ENCODE measurements at places on chromosomes 4 and X.

- DNase-seq = no peak
Observed at GRCh38 chr4:173536808-173537429, 6.9 kb upstream of the HAND2 start.

DNA sequence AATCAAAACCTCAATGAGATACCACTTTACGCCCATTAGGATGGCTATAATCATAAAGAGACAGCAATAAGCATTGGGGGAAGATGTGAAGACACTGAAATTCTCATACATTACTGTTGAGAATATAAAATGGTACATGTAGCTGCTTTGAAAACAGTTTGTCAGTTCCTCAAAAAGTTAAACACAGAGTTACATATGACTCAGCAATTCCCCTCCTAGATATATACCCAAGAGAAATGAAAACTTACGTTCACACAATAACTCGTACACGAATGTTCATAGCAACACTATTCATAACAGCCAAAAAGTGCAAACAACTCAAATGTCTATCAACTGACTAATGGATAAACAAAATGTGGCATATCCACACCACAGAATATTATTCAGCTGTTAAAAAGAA is 36.6 kb downstream of the PHF8 start:
- no peak for DNase-seq

DNA sequence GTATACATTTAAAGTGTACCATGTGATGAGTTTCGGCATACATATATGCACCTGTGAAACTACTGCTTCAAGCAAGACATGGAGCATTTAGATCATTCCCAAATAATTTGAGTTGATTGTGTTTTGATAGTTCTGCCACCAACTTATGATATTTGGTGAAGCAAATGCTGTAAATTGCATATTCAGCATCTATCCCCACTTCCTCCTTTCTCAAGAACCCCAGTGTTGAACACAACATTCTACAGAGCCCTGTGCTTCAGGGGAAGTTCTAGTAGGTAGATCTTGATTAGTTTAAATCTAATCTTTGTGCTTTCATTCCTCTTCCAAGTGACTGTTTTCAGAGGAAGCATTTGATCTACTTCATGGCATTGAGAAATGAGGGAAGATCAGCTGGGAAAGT is 5.4 kb upstream of the SHROOM3 start:
- no peak for DNase-seq

DNA sequence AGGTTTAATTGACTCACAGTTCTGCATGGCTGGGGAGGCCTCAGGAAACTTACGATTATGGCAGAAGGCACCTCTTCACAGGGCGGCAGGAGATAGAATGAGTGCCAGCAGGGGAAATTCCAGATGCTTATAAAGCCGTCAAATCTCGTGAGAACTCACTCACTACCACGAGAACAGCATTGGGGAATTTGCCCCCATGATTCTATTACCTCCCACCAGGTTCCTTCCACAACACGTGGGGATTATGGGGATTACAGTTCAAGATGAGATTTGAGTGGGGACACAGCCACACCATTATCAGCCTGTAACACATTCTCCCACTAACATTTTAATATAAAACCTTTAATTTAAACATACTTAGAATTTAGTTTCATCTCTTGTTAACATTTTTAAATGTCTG is 144.7 kb upstream of the SMIM10 start:
- no peak for DNase-seq

GRCh38 chrX:123590842-123591486 is 141.9 kb downstream of the THOC2 start:
- no peak for DNase-seq

- no peak for DNase-seq
Observed at GRCh38 chr4:148692242-148692641, 250.0 kb upstream of the NR3C2 start.

DNA sequence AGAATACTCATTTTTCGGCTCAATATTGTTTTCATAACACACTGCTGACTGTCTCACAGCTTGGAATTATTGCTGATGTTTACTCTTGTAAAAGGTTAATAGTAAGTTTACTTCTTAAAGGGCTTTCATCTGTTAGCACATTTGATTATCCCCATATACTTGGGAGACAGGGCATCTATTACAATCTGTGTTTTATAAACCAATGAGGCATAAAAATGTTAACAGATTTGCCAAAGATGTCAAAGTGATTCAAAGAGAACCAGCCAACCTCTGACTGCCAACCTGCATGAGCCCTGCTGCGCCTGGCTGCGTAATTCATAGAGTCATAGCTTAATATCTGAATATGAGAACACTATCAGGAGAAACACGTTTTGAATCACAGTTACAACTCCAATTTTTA is 665.6 kb downstream of the TRIML1 start:
- DNase-seq = no peak

GRCh38 chr4:99824070-99824599 is 7.5 kb downstream of the DAPP1 start:
- DNase-seq = no peak

GRCh38 chr4:121307445-121308327 is 73.1 kb downstream of the QRFPR start:
- peak; percentile 41 for DNase-seq

DNA sequence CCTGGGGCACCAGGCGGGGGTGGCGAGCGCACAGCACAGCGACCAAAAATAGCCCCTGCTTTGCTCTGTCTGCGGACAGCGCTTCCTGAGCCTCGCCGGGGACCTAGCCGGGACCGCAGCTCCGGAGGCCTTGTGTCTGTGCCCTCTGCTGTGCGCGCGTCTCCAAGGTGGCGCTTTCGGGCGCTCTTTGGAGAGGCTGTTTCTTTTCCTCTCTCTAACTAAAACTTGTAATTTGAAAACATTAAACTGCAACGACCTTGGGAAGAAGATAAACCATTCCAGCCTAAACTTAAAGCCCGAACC is 3.4 kb downstream of the ARX start:
- no peak for DNase-seq

DNA sequence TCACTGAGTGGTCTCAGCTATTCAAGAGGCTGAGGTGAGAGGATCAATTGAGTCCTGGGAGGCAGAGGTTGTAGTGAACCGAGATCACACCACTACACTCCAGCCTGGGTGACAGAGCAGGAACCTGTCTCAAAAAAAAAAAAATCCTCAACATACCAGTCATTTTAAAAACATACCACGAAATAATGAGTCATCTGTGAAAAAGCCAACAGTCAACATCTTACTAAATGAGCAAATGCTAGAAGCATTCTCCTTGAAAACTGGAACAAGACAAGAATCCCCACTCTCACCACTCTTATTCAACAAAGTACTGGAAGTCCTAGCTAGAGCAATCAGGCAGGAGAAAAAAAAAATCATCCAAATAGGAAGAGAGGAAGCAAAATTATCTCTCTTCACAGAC is 104.0 kb upstream of the ARHGEF9 start:
- no peak for DNase-seq

- DNase-seq = no peak
Observed at GRCh38 chr4:8910822-8911315, 39.2 kb upstream of the HMX1 start.

GRCh38 chr4:22014222-22014741 is 65.7 kb upstream of the KCNIP4 start:
- no peak for DNase-seq

DNA sequence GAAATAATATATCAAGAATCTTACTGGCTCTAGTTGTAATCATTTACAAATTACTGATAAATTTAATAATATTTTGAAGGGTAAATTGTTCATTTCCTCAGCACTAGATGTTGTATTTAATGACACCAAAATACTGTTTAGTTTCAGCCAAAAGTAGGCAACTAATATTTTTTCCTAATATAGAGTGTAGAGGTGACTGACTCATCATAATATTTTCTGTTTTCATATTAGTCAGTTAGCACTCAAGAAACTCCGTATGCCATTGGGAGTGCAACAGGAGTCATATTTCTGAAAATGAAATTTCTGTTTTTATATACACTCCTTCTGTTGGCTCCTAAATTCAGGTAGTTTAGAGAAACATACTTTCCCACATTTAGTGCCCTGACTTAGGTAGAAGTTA is 36.6 kb upstream of the PTPN13 start:
- DNase-seq = no peak

DNA sequence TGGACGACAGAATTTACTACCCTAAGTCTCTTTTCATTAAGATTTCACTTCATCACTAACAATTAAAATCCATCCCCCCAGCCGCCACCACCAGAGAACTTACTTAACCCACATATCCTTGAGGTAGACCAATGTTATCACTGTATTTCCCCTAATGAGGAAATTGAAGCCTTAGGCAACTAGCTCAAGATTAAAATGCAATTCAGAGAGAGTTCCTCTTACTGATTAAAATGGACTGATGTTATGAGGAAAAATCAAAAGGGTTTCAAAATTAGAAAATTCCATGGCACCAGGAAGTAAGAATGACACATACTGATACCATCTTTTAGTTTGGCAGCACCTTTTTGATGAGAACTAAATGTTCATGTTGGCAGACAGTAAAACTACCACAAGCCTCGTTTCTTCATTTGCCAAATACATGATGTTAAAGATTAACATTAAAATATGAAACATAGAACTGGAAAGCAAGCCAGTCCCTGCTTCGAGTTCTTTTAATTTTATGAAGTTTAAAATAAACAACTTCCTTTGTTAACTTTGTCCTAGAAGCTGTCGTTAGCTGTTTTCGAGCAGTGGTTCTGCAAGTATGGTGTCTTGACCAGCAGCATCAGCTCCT is 69.3 kb upstream of the CCDC160 start:
- no peak for DNase-seq

DNA sequence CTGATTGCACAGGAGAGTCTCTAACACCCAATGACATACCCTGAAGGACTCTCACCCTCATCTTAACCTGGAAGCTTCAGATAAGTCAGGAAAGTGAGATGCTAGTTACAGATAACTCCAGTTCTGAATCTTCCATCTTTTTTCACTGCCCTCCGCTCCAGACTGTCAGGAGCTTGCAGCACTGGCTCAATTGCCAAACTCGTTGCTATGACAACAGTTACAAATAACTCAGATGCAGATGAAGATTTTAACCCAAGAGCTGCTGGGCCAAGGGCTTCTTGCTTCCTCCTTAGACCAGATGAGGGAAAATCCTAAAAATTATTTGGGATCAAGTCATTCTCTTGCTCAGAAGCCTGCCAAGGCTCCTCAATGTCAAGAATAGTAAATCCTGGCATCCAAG is 109.1 kb upstream of the HUWE1 start:
- DNase-seq = no peak

DNA sequence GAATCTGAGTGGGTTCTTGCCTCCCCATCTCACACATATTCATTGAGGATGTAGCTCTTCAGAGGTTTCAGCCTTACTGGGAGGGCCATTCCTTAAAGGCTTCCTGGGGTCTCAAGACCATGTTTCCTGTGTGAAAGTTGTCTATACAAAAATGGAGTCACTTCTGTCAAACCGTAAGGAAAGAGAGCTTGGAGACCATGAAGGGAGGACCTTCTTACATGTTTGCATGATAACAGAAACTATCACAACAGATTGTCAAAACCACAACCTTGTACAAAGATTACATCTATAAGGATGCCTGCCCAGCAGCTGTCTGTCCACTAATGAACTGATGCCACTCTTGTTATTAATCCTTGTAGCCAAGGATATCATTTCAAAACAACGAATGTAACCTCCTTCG is 139.3 kb downstream of the PDE5A start:
- DNase-seq = no peak

DNA sequence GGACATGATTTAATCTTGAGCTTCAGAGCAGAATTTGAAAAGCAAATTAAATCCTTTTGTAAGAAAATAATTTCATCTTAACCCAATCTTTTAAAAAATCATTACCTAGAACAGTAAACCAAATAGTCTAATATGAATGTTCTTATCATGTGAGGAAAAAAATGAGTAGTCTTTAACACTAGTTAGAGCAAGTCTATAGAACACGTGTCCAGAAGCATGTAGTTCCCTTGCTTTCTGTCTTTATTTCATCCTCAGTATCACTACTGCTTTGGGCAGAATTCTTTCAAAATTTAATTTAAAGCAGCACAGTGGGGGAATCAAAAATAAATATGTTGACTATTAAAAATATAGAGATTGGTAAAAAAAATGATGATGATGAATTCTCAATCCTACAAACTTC is 2.1 kb downstream of the RBM47 start:
- DNase-seq = no peak

- no peak for DNase-seq
Observed at GRCh38 chrX:3674881-3675280, 38.6 kb downstream of the PRKX start.

GRCh38 chr4:77021614-77022089 is 54.1 kb downstream of the CCNI start:
- DNase-seq = no peak

DNA sequence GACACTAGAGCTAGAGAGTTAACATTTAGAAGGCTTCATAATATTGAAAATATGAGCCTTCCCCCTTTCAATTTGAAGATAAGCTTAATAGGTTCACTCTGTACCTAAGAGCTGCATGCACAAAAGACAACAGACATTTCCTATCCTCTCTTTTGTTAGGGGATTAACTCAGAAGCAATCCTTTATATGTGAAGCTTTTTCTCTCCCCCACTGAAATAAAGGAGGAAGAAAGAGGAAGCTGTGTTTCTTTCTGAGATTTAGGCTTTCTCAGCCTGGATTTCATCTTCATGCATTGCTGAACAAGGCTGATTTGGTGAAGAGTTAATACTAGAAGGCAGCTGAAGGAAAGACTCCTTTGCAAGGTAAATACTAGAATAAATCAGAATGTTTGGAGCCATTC is 21.0 kb upstream of the CABS1 start:
- no peak for DNase-seq

- DNase-seq = no peak
Observed at GRCh38 chr4:175273995-175274753, 356.0 kb downstream of the ADAM29 start.

- no peak for DNase-seq
Observed at GRCh38 chrX:66008328-66008970, 31.4 kb downstream of the VSIG4 start.

- DNase-seq = no peak
Observed at GRCh38 chr4:30943356-30943755, 223.2 kb downstream of the PCDH7 start.

DNA sequence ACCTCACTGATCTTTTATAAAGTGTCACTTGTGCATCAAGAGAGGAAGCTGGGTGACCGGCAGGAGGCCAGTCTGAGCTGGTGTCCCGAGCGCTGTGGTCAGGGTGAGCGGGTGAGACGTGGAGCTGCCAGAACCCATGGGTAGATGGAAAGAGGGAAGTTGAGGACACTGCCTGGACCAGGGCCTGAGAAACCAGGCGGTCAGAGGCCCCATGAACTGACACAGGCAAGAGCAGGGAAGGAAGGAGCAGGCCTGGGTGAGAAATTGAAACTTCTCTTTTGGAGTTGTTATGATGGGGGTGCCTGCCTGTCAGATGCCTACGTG is 192.6 kb downstream of the AFAP1 start:
- no peak for DNase-seq
